ENCODE measurements at places on chromosomes 16 and 17.

- no peak for DNase-seq
These were observed 56.2 kb downstream of the TK2 start for GRCh38 chr16:66493490-66494401.

DNA sequence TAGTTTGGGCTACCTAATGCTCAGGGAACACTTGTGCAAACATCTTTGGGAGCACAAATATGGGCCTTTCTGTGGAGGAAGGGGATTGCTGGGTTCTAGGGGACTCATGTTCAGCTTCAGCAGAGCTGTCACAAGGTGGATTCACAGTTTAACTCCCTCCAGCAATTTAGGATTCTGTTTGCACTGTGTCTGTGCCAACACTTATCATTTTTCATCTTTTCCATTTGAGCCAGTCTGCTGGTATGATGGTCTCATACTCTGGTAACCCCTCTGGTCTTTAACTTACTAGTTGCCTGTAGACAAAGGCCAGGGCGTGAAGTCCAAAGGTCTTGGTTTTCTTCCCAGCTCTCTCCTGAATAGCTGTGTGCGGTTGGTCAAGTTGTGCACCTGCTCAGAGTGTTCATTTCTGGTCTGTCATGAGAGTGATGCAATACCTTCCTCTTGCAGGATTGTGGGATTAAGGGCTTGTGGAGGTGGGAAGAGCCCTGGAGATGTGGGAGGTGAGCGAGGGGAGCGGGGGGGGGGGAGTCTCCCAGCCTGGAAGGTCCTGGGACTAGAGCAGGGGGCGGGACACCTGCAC lies 152.6 kb downstream of the CMIP start:
- DNase-seq = no peak

- DNase-seq = no peak
These were observed 125.6 kb downstream of the GAS7 start for GRCh38 chr17:10072556-10073425.

- no peak for DNase-seq
These were observed 27.9 kb downstream of the SMG6 start for GRCh38 chr17:2275722-2276121.

GRCh38 chr17:62911114-62911513 lies 54.9 kb upstream of the TANC2 start:
- peak; percentile 95 for DNase-seq

- DNase-seq = no peak
These were observed 506.1 kb downstream of the CDH11 start for GRCh38 chr16:64615630-64616280.

DNA sequence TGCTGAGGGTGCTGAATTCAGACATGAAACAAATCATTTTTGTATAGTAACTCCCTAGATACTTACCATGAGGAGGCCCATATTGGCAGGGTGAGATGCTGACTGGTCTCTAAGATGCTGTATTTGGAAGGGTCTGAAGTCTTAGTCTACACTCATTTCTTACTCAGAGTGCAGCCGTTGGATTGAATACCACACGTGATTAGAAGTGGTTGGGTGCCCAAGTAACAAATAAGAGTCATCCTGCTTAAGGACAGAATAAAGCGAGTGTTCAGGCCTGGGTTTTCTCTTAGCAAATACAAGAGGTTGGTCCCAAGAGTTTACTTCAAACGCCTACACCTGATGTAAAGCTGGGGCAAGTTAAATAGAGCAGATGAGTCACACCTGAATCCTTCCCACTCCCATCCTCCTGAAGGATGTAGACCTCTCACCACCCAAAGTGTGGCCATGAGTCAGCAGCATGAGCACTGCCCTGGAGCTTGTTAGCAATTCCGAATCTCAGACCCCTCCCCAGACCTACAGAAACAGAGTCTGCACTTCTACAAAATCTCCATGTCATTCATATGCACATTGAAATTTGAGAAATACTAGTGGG lies 284.6 kb upstream of the CDH5 start:
- DNase-seq = no peak

DNA sequence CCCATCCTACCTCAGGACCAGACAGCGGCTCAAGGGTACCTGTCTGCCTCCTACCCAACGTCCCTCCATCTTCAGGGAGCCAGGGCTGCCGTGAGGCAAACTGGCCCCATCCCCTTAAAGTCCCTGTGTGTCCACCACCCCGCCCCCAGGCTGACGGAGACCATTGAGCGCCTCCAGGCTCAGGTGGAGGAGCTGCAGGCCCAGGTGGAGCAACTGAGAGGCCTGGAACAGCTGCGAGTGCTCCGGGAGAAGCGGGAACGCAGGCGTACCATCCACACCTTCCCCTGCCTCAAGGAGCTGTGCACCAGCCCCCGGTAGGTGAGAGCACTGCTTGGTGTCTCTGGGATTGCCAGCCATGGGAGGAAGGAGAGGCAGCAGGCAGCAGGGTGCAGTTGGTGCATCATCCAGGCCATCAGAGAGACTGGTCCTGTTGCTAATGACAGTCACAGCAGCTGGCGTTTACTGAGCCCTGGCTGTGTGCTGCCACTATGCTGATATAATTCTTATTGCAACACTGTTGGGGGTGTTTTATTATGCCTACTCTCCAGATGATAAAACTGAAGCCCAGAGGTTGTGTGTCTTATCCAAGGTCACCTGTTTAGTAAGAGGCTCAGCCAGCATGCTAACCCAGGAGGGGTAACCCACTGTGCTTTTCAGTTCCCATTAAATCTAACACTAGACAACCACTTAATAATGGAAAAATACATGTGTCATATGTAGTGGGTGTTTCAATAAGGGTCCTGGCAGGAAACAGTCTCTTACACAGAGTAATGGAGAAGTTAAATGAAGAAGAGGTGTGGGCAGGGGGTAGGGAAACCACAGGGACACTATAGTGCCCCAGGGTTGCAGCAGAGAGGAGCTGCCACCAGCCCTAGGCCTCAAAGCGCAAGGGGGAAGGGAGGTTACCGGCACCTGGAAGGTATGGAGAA lies 10.3 kb upstream of the MRPL58 start:
- no peak for DNase-seq

DNA sequence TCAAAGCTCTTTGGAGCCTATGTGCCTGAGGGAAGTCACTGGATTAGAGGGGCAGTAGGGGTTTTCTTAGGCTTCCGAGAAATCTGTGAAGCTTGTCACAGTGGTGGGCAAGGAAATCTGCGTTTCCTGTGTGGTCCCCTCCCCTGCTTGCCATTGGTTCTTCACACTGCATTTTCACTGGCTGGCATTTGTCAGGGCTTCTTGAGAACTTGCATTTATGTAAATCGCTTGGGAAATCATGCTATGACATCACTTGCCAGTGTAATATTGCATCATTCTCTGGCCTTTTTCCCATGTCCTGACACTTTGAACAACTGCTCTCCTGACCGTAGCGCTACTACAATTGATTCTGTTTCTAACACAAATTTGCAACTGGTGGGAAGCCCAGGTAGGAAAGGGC lies 1.8 kb downstream of the CACNG3 start:
- no peak for DNase-seq

DNA sequence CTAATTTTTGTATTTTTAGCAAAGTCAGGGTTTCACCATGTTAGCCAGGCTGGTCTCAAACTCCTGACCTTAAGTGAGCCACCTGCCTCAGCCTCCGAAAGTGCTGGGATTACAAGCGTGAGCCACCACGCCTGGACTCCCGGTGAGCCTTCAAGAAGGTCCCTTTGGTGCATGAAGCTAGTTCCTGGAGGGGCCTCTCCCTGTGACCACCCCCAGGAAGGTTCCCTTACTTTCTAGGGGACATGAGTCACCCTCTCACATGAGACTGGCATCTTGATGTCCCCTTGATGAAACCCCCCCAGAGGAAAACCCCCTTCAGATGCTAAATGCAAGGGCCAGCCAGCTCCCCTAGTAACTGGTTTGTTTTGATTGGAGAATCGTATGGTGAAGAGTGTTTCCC lies 12.8 kb downstream of the CARHSP1 start:
- no peak for DNase-seq

DNA sequence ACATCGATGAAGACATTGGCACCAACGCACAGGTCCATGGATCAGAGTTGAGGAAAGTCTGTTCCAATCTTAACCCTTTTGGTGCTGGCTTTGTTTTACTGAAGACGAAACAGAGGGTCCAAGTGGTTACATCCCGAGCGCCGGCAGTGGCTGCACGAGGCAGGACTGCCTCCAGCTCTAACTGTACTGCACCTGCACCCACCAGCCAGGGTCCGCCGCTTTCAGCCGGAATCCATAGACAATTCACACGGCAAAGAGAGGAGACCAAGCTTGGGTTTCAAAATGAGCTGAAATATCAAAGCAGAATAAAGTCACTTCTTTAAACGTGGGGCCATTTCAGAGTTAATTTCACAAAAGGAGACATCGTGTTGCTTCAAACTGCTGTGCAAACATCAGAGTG lies 21.2 kb upstream of the ZC3H18 start:
- no peak for DNase-seq

- no peak for DNase-seq
These were observed 576 bp downstream of the EPOP start for GRCh38 chr17:38674014-38674748.

- DNase-seq = no peak
These were observed 521 bp upstream of the G6PC3 start for GRCh38 chr17:44069974-44070454.
